Colonic mucosa (tissue), 4 donors: ENCODE measurements at places on chromosomes 3 and 15.
A peak's percentile ranks its signal among the peaks of the same experiment; 100 is the strongest.

GRCh38 chr3:106534206-106534605, 665.4 kb upstream of the CBLB start:
- DNase-seq = no peak

DNA sequence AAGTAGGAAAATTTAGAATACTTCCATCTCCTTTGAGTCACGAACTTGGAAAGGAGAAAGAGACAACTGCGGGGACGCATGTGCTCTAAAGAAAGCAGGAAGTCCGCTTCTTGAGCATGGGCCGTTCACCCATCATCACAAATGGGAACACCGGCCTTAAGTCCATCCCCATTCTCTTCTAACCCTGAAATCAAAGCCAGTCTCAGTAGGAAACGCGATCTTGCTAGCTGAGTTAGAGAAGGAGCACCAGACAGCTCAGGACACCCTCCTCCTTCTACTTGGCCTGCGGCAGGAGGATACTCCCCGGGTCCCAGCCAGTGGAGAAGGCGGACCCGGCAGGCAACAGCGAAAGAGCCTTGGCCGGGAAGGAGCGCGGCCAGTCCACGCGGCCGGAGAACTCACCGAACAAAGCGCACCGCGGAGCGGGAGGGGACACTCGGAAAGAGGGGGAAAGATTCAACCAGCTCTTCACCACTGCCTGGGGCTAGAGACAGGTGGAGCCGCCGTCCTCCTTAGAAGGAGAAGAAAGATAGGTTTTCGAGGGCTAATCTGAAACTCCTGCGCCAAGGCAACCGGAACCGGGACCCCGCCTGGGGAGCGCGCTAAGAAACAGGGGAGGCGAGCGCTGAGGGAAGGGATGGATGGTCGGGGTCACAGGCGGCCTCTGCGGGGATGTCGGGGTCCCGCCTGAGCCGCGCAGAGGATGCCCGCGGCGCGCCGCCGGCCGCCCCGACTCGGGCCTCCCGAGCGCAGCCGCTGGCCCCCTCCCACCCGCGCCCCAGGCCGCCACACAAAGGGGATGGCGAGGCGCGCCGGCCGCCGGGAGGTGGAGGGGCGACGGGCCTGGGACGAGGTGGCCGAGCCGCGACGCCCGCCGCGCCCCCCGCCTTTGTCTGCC, 818 bp downstream of the SLC4A7 start:
- peak; percentile 54 for DNase-seq

GRCh38 chr15:90053685-90054466, 48.4 kb downstream of the IDH2 start:
- DNase-seq = no peak

DNA sequence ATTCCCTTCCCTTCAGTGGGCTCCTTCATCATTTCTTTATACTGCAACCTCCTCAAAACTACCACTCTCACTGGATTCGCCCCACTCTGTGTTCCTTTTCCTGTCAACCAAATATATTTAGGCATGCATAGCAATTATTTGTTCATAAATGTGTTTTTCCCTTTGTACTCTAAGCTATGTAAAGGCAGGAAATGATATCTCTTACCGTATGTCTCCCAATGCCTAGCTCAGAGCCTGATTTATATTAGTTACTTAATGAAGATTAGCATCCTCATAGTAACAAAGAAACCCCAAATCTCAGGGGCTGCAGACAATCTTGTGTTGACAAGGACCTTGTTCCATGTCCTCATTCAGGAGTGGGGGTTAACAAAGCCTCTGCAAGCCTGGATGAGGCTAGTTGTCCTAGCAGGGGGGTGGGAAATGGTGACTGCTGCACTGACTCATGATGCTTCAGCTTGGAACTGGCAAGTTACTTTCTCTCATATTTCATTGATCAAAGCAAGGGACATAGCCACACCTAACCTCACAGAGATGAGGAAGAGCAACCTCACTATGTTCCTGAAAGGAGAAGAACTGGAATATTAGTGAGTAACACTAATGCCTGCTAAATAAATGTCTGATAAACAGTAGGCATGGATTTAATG, 15.2 kb downstream of the PHLDB2 start:
- no peak for DNase-seq

- DNase-seq = peak; percentile 95
Measured at GRCh38 chr15:69593981-69594966, 141.7 kb downstream of the RPLP1 start.

- no peak for DNase-seq
Measured at GRCh38 chr3:158775426-158776410, 26.1 kb upstream of the MFSD1 start.

DNA sequence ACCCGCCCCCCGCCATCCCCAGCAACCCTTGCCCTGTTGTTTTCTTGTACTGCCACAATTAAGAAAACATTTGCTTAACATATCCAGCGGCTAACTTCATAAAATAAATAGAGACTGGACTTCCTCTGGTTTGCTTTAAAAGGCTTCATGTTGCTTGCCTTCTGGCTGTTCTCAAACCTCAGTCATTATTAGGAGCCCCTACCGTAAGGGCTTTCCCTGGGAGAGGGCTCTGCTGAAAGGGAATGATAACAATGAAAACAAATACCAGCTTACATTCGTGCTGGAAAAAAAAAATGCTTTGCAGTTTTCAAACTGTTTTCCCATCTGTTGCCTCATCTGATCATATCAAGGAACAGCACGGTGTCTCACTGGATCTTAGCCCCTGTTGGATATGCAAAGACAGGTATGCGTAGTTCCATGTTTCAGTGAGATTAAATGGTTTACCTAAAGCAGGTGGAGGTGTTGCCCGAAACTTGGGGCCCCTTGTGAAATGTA, 77.2 kb upstream of the VGLL4 start:
- no peak for DNase-seq

GRCh38 chr3:72698154-72698917, 149.9 kb downstream of the SHQ1 start:
- no peak for DNase-seq

DNA sequence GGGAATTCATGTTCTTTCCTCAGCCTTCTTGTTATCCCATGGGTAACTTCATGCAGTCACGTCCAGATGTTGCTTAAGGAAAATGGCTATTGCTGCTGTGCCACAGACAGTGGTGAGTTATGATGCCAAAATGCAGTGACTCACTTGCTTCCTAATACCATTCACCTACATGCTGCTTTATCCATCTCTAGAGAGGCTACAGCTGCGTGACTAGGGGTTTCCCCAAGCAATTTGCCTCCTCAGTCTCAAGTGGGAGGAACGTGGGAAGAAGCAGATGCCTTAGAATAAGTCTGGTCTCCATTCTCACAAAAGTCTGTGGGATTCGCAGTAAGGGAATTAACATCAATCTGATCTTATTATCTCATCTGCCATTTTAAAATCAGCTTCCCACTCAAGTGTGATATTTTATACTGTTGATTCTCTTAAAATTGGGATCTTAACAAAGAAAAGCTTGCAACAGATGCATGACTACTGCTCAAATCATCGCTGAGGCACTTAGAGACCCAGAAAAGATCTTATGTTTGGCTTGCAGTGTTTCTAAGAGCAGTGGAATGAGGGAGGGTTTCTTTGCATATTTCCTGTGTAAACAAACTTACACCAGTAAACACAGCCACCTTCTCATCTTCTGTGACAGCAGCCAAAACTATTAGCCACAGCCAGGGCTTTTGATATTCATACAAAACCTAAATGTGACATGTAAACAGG, 62.0 kb upstream of the ACP3 start:
- no peak for DNase-seq

DNA sequence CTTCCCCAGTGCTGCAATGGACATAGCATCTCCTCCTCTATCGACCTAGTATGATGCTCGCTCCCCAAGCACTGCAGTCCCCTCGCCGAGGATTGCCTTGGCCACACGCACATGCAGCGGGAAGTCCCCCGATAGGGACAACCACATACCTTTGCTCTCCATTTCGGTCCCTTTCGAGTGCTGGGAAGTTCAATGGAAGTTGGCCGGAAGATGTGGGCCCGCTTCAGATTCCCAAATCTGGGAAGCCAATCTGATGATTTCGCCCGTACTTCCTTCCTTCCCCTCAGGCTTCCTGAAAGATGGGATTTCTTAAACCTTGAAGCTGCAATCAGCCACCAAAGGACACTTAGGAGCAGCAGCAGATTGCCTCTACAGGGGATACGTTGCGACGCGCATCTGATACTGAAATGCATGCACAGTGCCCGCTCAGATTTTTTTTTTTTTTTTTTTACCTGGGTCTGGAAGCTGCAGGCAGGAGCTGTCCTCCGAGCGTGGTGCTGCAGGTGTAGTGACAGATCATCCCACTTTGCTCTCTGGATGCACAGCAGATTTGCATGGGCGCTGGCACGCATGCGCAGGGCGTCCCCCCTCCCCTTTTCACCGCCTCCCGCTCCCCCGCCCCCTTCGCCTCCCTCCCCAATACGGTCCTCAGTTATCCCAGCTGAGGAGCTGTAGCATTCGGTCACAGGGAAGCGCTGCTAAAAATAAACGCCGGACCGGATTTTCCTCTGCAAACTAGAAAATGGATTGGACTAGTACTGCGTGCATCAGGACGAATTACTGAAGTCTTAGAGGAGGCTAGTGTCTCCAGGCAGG, at the start of gene FGF12:
Gene FGF12 (minus strand): TSS at position 510 of the 816 bp plus-strand sequence.
- peak; percentile 29 for DNase-seq
